ENCODE measurements at places on chromosomes 11 and 22.
A peak's percentile ranks its signal among the peaks of the same experiment; 100 is the strongest.

- peak; percentile 8 for DNase-seq
These were observed 18.3 kb downstream of the HMGXB4 start for GRCh38 chr22:35275580-35275979.

GRCh38 chr11:66289548-66290329, 796 bp upstream of the YIF1A start:
- peak; percentile 91 for DNase-seq

DNA sequence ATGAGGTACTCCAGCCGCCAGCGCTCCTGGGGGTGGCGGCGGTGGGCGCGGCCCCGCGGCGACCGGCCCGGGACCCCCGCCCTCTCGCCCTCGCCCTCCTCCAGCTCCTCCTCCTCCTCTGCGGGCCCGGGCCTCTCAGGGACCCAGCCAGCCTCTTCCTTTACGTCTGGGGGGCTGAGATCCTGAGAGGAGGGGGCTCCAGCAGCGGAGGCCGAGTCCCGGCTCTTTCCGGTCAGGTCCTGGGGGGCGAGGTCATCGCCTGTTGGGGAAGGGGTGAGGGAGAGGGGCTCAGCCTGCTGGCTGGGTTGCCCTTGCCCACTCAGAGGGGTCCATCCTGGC, 4.3 kb downstream of the ZFTA start:
- no peak for DNase-seq

GRCh38 chr11:112268406-112268805, 7.7 kb upstream of the PLET1 start:
- no peak for DNase-seq

GRCh38 chr22:26326803-26327202, 102.3 kb upstream of the ASPHD2 start:
- no peak for DNase-seq

DNA sequence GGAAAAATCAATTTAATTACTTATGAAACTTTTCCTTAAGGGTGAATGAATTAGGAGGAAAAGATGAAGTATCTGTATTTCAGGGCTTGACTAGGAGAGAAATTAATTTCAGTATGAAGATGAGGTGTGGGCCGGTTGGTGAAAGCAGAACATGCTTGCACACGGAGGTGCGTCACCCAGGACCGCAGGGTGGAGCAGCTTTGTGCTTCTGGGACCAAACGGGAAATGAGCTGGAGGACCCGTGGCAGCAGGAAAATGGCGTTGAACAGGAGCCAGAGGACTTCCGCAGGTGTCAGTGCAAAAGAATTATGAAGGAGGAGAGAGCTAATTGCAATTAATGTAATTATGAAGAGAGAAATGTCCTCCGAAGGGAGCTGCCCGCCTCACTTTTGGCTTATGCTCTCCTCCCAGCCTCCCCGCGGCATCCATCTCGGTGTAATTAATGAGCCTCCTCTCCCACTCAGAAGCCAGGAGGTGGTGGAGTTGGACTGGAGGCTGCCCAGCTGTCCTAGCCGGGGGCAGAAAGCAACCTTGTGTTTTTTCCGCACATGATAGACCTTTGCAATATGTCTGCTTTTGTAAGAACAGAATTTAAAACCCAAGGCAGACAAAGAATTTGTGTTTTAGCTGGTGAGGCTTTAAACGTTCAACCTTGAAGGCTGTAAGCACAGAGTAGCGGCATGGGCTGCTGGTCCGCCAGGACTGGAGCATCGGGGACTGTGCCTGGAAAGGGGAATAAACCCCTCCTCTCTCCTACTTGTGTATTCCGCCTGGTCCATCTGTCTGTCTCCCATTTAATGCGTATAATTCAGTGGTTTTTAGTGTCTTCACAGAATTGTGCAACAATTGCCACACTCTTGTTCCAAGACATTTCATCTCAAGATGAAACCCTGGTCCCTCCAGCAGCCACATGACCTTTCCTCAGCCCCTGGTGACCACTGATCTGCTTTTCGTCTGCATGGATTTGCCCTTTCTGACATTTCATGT, 180.6 kb downstream of the TBC1D22A start:
- no peak for DNase-seq

DNA sequence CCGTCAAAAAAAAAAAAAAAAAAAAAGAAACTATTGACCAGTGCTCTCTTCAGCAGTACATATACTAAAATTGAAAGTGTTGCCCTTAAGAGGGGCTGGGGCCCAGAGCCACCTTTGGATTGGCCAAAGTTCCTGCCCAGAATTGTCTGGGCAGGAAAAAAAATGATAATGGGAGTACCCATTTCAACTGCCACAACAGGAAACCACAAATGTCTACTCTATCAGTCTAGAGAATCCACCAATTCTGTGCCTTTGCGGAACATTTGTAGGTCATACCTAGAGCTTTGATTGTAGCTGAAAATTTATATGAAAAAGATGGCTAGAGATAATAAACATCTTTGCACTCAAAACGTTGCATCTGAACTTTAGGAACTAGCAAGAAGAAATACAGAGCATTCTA, 69.4 kb downstream of the FAM76B start:
- DNase-seq, result no peak

GRCh38 chr11:122734848-122735496, 79.5 kb downstream of the UBASH3B start:
- DNase-seq, result no peak

DNA sequence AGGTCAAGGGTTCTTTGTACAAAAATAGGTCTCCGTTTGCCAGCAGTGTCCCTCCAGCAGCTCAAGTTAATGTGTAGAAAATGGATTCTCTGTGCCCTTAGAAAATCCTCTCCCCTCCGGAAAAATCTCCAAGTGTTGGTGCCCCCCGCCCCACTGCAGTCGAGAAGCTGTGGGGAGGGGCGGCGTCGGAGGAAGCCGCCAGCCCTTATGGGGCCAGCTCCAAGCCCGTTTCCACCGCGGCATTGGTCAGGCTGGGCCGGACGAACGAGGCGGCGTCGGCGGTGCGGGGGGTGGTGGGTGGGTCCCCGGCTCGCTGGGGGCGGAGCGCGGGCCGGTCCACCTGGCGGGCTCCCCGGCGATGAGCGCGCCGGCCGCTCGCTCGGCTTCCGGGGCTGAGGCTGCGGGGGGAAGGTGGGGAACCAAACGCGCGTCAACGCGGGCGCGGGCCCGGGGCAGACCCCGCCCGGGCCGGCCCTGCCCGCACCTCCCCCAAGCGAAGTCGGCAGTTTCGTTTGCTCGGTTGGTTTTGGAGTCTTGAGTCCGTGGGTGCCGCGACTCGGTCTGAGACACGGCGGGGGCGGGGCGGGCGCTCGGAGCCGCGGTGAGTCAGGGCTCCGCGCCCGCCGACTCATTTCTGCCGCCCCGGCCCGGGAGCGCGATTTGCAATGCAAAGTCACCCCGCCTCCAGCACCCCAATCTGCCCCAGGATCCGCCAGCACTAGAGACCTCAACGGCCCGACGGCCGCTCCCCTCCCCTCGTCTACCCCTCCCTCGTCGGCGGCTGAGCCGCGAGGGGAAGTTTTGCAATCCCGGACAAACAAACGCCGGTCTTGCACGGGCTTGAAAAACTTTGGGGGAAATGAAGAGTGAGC, 1.4 kb downstream of the ASCL2 start:
- DNase-seq, result peak; percentile 89

- no peak for DNase-seq
These were observed 9.8 kb downstream of the PDHX start for GRCh38 chr11:34926101-34926830.

DNA sequence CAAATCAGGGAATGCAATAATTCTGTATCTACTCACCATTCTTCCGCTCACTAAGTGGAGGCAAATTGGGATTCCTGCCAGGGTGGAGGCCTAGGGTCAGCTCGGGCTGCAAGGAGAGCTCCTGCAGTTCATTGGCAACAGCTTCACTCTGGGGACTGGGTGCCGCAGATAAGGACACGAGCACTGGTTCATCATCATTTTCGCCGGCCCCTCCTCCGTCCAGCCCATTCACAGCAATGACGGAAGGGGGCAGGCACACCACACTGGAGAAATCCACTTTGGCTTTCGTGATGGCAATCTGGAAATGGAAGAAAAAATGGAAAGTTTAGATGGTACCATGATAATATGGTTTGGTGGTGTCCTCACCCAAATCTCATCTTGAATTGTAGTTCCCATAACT, 84.4 kb downstream of the MRTFA start:
- no peak for DNase-seq

- DNase-seq, result no peak
These were observed 63.3 kb downstream of the LIF start for GRCh38 chr22:30183271-30183670.

GRCh38 chr22:23762842-23763578, at the start of gene C22orf15:
Gene C22orf15 (plus strand): TSS chr22:23762990. CDS start chr22:23763307, 317 bp downstream.
- DNase-seq, result peak; percentile 25

- no peak for DNase-seq
These were observed 40.1 kb upstream of the RRAS2 start for GRCh38 chr11:14399087-14399486.

DNA sequence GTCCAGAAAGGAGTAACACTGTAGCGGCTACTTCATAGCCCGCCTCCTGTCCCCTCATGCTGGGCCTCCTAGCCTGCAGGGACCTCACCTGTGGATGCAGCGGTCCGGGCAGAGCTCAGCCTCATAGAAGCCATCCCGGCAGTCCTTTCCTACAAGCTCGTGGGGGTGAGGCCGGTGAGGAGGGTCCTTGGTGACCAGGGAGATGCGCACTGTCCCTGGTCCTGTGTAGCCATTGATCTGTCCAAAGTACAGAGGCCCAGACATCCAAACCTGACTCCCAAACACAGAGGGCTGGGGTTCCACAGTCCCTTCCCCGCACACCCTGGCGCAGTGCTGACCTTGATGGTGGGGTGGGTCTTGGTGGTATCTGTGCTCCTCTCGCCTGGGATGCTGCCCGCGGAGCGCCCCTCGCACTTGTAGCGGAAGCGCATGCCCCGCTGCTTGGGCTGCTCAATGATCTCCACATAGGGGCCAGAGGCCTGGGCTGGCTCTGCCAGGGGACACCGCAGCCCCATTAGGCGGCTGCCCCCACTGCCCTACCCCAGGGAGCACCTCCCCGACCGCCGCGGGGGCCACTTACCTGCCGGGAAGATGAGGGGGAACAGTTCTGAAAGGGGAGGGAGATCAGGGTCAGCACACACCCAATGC, 993 bp downstream of the RELA start:
- no peak for DNase-seq

- DNase-seq, result no peak
These were observed 18.7 kb downstream of the DRICH1 start for GRCh38 chr22:23613193-23613972.

DNA sequence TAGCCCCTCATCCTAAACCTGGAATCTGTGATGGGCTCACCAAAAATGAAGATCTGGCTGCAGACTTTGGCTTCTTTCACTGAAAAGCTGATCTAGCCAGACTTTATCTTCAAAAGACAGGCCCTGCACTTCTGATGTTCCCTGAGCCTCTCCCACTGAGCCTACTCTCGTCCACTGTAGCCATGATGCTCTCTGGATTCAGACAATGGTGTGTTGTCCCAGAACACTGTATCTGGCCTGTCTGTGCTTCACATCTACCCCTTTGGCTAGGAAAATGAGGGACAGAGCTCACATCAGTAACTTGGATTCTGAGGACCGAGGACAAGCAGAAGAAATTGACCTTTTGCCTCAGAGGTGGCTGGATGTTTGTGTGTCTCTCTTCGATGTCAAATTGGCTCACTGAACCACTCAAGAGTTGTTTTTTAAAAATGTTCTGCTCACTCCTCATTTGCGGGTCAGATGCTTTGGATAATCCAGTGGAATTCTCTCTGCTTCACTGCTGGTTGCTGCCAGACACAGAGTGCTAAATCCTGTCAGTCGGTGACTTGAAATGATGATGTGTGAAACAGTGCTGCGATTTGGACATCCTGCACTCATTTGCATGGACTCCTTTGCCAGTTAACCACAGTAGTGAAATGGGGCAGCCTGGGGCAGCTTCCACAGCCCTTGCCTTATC, 67.5 kb downstream of the ARFGAP2 start:
- DNase-seq, result no peak

- no peak for DNase-seq
These were observed 175.7 kb downstream of the TMEM135 start for GRCh38 chr11:87213444-87213843.
